Stimulated activated CD8-positive, alpha-beta memory T cell treated with anti-CD3 and anti-CD28 coated beads, Interleukin-4, amount 100 ng/mL, for 4 hours (primary cell): ENCODE measurements at places on chromosomes 6 and 20.

DNA sequence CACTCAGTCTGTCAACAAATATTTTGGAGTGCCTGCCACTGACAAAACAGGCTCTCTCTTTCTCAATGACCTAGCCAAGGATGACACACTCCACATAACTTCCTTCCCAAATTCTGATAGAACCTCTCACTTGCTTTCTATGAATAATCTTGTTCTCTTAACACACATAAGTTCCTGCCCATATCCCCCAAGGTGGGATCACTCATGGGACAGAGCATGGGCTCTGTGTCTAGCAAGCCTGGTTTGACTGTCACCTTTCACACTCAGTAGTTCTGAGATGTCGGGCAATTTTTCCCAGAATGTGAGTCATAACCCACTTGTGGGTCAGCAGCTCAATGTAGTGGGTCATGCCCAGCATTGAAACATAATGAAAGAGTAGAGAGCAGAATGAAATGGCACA is 78.1 kb downstream of the LRFN2 start:
- no peak for DNase-seq

- no peak for DNase-seq
Measured at GRCh38 chr6:98747273-98747672, 87.1 kb upstream of the POU3F2 start.

DNA sequence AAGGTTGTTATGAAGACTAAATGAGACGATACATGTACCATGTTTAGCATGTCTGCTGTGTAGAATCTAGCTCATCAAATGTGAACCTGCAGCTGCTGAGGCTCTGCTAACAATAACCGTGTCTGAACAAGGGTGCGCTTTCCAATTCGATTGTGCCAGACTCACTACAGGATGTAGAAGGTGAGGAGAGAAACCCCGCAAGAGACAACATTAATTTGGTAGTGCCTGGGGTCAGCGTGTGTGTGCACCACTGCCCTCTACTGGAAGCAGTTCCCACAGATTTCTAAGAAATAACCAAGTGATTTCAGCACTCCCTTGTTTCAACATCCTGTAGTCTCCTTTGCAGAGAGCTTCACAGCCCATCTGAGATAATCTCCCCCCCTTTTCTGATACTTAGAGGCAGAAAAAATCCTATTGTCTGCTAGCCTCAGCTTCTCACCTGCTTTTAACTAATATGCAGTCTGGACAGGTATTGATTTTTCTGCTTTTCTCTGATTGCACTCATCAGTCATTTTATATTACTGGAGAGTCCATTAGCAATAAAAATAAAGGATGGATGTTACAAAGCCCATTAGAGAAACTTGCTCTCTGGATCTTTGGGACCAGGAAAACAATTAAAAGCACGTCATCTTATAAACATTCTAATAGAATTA is 96.7 kb upstream of the BACH2 start:
- peak; percentile 52 for DNase-seq

DNA sequence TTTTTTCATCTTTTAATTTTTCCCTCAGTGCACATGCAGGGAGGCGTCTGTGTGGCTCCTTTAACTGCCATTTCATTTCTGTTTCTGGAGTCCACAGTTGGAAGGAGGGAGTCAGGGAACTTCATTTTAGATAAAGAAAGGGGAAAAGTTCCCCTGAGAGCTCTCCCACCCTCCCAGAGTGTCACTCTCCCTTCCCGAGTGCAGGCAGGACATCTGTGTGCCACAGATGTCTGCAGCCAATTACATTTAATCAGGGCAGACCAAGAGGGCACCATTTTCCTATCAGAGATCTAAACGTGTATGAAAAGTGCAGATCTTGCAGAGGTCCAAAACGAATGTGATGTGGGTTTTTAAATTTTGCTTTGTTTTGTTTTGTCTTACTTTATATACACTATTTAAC is 96.6 kb downstream of the PXDC1 start:
- no peak for DNase-seq

DNA sequence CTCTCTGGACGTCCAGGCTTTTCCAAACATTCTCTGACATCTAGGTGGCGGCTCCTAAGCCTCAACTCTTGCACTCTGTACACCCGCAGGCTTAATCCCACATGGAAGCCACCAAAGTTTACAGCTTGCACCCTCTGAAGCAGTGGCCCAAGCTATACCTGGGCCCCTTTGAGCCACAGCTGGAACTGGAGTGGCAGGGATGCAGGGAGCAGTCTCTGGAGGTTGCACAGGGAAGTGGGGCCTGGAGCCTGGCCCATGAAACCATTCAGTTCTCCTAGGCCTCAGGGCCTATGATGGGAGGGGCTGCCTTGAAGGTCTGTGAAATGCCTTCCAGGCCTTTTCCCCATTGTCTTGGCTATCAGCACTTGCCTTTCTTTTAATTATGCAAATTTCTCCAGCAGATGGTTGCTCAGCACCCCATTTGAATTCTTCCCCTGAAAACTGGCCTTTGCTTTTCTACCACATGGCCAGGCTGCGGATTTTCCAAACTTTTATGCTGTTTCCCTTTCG is 64.9 kb downstream of the IRF4 start:
- DNase-seq = no peak

DNA sequence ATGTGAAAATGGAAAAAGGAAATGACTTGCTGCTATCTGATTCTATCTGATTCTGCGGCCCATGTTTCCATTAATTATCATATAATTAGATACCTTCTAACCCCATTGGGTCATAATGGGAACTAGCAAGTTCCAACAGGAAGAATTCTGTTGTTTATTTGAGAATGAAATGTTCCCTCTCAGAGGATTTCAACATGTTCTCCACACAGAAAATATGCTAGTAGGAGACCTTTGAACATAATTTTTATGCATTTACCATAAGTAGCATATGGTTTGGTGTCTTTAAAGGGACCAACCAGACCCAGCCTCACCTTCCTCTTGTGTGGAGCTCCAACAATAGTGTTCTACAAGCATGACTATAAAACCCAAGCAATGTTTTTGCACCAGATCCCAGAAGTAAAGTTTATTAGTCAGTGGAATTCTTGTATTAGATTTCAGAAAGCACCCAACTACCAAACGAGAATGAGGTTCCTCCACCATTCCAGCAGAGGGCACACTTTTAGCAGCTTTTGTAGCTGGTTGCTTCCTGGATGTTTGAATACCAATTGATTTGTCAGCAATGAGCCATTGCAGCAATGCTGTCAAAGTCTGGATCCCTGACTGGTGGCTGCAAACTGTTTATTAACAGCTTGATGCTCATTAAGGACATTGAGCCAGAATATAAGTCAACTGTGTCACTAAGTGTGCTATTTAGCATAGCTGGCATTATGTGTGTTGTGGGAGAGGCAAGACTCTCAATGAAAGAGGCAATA is 143.6 kb upstream of the GJE1 start:
- DNase-seq = peak; percentile 3

- DNase-seq = no peak
Measured at GRCh38 chr6:150698391-150698790, 98.7 kb downstream of the PLEKHG1 start.

DNA sequence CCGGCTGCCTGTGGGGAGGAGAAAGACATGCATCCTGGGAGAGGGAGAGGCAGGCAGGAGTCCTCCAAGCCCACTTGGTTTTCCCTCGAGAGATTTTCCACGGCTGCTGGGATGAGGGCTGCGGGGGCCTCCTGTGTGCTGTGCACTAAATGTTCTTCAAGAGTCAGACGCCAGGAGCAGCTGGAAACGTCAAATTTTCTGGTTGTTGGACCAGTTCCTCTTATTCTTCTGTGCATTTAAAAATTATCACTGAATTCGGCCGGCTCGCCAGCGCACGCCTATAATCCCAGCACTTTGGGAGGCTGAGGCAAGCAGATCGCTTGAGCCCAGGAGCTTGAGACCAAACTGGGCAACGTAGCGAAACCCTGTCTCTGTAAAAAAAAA is 32.8 kb upstream of the NTSR1 start:
- DNase-seq = no peak

- DNase-seq = no peak
Measured at GRCh38 chr6:82144852-82145340, 102.6 kb downstream of the IBTK start.

DNA sequence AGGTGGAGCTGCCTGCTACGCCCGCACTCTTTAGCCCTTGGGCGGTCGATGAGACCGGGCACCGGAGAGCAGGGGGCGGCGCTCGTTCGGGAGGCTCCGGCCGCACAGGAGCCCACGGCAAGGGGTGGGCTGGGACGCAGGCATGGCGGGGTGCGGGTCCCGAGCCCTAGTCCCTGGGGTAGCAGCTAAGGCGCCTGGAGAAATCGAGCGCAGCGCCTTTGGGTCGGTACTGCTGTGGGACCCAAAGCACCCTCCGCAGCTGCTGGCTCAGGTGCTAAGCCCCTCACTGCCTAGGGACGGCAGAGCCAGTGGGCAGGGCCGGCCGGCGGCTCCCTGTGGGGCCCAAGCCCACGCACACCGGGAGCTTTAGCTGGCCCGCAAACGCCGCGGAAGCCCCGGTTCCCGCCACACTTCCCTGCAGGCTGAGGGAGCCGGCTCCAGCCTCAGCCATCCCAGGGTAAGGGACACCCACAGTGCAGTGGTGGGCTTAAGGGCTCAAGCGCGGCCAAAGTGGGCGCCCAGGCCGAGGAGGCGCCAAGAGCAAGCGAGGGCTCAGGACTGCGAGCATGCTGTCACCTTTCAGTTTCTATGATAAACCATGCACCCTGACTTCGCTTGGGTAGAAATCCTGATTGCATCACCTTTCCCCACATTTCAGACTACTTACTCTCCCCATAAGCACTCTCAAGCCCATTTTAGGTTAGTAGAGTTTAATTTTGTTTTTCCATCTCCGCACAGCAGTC is 52.0 kb downstream of the MYLIP start:
- DNase-seq = no peak

- DNase-seq = no peak
Measured at GRCh38 chr6:118768904-118769325, 117.5 kb upstream of the CEP85L start.

DNA sequence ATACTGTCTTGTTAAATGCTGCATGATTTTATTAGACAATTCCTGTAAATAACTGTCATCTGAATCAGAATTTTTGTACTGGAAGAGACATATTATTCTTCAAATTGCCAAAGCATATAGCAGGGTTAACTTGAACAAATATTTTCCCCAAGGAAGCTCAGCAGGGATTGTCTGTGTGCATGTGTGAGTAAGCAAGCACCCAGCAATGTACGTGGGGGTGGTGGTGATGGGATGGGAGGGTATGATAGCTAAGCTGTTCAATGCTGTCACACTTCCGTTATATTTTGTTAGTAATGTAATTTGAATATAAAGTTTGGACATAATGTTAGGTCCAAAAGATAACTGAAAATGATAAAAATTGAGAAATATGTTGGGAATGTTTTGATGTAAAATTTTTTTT is 118.1 kb downstream of the MYB start:
- no peak for DNase-seq

GRCh38 chr20:54711071-54711470 is 235.7 kb downstream of the DOK5 start:
- DNase-seq = no peak

DNA sequence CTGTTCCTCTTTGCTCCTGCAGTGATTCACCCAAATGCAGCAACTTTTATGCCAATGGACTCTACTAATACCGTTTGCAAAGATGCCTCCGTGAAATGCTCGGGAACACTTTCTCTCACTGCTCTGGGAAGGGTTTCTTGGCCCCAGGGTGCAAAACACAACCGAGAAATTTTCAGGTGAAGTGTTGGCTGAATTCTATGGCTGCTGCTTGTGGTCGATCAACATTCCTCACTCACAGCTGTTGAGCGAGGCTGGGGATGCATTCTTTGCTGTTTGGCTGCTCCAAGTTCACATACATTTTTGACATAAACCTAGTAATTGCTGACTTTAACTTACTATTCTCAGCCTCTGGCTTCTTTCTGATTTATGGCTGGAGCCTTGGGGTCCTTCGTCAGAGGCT is 342.0 kb upstream of the CHD6 start:
- DNase-seq = no peak

DNA sequence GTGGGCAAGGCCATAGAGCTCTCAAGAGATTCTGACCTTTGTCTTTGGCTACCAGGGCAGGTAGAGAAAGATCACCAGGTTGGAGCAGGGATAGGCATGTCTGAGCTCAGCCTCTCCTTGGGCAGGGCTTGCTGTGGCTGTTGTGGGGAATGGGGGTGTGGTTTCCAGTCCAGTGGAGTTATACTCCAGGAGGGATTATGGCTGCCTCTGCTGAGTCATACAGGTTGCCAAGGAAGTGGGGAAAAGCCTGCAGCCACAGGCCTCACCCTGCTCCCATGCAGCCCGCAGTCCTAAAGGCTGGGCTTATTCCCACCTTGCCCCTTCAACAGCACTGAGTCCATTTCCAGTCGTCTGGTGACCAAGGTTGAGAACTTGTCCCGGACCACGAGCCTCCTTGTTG is 21.9 kb downstream of the MEP1A start:
- no peak for DNase-seq

DNA sequence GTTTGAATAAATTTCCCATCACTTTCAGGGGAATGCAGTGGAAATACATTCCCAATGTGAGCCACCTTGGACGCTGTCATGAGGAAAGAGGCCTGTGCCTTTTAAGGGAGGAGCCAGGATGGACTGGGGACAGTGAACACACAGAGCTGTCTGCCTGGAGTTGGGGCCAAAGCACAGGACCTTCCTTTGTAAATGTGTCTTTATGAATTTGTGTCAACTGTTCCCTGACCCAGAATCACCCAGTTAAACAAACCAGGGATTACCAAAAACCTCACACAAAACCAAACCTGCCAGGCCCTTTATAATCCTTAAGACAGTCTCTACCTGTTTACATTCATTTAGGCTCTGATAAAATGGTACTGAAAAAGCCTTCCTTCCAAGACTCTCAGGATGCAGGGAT is 513.7 kb downstream of the MAFB start:
- DNase-seq = no peak

- no peak for DNase-seq
Measured at GRCh38 chr6:79031821-79032590, 46.0 kb downstream of the PHIP start.

DNA sequence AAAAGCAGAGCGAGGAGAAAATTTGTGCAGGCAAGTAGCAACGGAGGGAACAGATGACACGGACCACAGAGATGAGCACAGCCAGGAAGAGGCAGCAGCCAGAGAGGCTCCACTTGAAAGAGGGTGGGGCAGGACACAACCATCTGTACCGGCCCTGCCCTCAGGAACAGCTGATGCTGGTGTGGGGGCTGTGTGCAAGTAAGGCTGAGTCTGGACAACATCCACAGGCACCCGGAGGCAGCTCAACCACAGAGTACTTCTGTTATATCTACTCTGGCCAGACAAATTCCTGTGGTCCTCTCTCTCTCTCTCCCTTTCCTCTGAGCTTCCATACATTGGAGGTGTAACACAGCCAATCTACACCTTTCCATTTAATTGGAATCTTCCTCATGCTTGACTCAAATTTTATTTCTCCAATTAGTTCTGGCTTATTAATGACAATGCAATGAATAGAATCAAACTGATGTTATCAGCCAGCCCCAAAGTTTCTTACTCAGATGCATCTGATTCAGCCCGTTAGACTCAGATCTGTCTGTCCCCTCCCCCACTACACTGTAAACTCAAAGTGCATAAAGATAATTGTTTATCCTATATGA is 24.9 kb downstream of the KIF13A start:
- no peak for DNase-seq

GRCh38 chr6:135941275-135942025 is 89.9 kb downstream of the PDE7B start:
- DNase-seq = no peak
